ENCODE measurements at places on chromosomes 5 and 9. TPM values are rescaled to one million over a fixed set of nuclear protein-coding genes. Genes with fewer than 3 reads are reported as not detected.

The ZDHHC21 gene
- total RNA-seq = 4.0 TPM

The LCN12 gene
- total RNA-seq = 2.0 TPM

The KCNV2 gene
- not detected for total RNA-seq

The SPACA9 gene
- 1.4 TPM for total RNA-seq

The JAKMIP2 gene
- total RNA-seq = 0.30 TPM

The APBA1 gene
- total RNA-seq = 4.2 TPM

The NSUN2 gene
- 50.6 TPM for total RNA-seq

The MLANA gene
- total RNA-seq = not detected

The CD14 gene
- total RNA-seq = 1.6 TPM

The TRPM6 gene
- 0.31 TPM for total RNA-seq

DNA sequence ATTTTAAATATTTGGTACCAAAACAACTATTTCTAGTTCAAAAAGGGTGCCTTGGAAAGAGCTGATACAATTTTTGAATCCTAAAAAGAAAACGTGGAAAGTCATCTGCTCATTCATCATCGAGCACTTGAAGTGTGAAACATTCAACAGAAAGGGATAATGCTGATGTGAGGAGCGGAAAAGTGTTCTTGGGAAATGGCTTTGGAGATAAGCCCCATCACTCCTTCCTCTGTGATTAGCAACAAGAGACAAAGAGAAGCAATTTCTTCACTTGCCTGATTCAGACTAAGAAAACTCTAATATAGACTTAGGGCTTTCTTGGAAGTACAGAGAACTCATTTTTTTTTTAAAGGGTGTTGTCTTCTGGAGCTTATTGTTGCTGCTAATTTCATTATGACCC is 74.9 kb downstream of the C9orf152 start:
- no peak for DNase-seq

DNA sequence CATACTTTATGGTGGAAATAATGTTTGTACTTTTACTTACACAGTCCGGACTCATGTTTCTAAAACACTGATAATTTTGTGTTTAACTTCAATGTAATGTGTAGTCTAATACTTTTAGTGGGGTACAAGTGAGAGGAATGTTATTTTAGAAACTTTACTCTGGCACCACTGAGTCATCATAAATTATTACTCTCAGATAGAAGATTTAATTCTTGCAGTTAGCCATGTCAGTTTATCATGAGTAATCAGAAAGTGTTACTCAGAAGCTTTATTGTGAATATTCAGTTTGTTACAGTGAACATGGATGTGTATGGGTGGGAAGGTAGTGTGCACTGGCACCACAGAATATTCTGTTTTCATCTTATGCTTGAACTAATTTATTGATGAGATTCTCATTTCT is 20.0 kb downstream of the OGN start:
- DNase-seq = no peak

GRCh38 chr5:132268769-132269551 is 11.5 kb downstream of the PDLIM4 start:
- no peak for DNase-seq

GRCh38 chr5:132230871-132231270 is 3.2 kb upstream of the P4HA2 start:
- DNase-seq = no peak

DNA sequence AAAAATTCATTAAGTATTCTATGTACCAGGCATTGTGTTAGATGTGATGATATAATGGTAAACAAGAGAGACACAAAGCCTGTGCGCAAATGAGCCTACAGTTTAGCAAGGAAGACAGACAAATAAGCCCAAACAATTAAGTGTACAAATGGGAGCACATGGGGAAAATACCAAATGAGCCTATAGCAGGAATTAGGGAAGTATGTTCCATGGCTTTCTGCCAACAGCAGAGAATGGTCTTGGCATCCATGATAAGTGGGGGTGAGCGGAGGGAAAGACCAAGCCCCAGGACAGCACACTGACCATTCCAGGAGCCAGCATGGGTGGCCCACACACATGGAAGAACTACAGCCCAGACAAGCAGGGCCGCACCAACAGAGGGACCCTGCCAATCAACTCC is 369.7 kb downstream of the DEPDC1B start:
- no peak for DNase-seq

DNA sequence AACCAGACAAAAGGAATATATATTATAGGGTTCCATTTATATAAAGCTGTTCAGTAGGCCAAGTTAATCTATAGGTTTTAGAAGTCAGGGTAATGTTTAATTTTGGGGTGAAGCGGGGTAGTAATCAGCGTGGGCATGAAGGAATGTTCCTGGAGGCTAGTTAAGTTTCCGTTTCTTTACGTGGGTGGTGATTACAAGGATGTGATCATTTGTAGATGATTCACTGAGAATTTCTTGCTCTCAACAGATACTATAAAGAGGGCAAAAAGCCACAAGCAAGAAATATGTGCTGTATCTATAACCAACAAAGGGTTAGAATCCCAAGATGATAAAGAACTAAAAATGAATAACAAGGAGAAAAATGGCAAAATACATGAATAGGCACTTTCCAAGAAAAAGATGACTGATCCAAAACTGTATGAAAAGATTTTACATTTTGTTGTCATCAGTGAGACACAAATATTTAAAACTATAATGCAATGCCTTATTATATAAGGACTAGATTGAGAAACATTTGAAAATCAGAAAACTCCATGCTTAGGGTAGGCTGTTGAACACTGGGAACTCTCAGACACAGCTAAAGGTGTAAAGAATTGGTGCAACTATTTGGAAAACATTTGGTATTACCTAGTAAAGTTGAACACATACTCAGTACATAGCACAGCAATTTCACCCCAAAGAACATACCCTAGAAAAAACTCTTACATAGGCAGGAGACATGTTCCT is 224.3 kb upstream of the S1PR3 start:
- no peak for DNase-seq

GRCh38 chr5:63050916-63051315 is 472.3 kb downstream of the LRRC70 start:
- DNase-seq = no peak

DNA sequence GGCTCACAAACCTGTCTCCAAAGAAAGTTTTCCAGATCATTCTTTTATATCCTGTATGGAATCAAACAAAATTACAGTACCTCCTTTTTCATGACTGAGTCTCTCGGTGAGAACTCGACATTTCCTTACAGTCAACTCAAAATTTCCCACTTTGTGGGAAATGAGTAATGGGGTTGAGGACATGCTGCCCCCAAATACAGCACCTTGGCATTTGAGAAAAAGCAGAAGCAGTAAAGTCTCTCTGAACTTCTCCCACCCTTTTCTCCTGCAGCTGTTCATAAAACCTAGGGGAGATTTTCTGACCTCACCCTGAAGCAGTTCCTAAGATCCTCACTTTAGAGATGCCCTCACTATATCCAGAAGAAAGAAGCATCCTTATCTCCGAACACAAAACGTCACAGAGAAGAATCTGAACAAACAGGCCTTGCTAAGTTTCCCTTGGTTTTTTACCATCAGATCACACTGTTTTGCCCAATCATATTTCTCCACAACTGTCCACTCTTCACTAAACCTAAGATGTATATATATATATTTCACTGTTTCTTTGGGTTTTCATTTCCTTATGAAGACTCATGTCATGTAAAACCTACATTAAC is 96.1 kb upstream of the APC start:
- DNase-seq = no peak

GRCh38 chr5:176549871-176550270 is 729 bp downstream of the CDHR2 start:
- no peak for DNase-seq

- DNase-seq = no peak
Observed at GRCh38 chr9:127589955-127590370, 22.1 kb upstream of the STXBP1 start.

DNA sequence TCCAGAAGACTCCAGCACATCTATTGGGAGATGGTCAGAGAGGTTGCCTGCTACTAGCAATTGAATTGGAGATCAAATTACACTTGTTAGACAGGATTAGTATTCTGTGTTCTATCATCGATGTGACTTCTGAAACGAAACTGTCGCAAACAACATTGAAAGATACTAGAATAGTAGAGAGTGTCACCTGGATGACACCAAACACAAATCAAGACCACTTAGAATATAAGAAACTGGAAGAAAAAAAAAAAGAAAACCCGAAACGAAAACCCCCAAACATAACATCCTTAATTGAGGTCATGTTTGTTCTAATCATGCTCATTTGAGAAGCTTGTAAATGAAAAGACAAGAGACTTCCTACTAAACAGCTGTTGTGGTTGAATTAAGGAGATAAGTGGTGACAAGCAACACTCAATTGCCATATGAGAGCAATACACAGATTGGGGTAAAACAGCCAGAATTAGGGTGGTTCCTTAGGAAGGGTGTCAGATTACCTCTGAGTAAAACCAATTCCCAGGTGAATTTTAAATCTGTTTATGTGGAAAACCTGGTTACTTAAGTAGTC is 97.6 kb downstream of the BASP1 start:
- DNase-seq = no peak

DNA sequence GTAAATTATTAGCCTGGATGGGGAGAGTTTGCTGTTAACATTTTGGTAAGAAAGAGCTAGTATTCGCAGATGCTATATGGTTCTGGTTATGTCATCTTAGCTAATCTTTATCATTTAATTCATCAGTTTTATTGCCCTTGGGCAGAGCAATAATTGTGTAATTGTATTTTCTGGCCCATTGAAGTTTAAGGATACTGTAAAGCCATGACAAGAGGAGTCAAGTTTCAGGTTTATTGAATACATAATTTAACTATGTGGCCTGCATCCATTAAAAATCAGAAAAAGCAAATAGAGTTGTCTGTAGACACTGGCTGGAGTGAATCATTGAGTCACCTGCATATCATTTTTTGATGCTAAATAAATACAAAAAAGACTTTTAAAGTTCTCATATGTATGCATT is 255.8 kb downstream of the PRELID2 start:
- DNase-seq = no peak

GRCh38 chr5:149389552-149390495 is 10.7 kb upstream of the IL17B start:
- DNase-seq = no peak

GRCh38 chr9:71895117-71895516 is 15.9 kb downstream of the ABHD17B start:
- no peak for DNase-seq

DNA sequence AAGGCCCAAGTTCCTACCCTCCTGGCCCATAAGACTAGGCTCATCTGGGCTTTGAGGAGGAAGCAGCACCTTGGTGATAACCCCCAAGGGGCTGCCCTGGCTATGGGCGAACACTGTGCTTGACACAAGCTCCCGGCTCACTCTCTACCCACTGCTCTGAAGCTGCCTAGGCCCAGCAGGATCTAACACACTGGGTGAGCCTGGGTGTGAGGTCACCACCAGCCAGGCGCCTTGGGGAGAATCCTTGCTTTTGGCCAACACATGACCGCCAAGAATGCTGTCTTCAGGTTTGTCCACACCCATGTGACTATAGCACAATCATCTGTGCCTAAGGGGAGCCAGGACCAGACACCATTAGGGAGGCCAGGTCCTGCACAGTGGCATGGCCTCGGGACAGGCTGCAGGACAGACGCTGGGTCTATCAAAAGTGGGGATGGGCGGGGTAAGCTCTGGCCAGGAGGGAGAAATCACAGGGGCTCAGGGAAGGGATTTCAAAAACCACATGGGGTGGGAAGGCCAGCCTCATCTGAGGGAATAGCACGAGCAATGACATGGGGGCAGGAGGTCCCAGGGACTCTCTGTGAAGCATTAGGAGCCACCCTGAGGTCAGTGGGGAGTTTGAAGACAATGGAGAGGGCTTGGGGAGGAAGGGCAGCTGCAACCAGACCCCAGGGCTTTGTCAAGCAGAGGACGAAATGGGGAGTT is 29.6 kb downstream of the BICD2 start:
- DNase-seq = no peak

DNA sequence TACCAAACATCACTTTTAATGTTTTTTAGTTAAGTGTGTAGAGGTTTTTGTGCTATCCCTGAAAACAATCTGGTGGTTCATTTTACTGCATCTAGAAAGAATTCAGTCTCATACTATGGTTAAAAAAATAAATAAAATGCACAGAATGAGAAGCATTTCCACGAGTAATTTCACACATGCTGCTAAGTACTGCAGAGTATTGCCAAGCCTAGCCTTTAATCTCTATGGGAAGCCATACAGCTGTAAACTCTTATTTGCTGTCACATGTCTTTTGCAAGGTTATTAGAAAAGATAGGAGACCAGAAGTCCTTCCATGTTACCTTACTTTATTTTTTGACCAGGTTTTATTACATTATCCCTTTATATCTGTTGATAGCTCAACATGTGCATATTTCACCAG is 37.6 kb upstream of the MAN2A1 start:
- no peak for DNase-seq

DNA sequence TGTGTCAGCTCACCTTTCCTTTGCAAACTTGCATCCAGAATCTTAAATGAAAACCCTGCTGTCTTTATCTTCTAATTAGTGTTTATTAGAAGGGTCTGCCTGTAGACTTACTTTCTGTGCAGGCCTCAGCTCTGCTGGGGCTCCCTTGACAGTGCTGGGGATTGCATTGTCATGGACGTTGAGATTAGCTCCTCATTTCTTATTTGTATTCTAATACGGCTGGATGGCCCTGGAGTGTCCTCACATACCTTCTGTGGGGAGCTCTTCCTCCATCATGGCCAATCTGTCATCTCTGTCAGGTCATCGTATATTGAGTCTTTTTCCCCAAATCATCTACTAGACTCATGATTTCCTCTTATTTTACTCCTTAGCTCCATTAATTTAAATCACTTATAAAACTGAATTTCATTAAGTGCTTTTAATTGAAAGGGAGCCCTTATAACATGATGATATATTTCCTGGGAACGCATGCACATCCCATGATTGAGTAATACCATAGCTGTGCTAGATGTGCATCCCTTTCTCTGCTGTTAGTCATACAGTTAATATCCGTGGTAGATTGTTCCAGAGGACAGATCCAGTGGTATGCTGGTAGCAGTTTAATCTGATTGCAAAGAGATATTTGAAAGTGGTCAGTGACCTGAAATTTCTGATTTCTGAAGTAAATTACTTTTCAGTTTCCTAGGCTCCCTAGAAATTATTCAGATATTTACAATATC is 61.6 kb downstream of the ICE1 start:
- DNase-seq = no peak

GRCh38 chr9:130681769-130682420 is 11.7 kb upstream of the EXOSC2 start:
- no peak for DNase-seq
